ENCODE measurements at places on chromosomes 1 and 21.

DNA sequence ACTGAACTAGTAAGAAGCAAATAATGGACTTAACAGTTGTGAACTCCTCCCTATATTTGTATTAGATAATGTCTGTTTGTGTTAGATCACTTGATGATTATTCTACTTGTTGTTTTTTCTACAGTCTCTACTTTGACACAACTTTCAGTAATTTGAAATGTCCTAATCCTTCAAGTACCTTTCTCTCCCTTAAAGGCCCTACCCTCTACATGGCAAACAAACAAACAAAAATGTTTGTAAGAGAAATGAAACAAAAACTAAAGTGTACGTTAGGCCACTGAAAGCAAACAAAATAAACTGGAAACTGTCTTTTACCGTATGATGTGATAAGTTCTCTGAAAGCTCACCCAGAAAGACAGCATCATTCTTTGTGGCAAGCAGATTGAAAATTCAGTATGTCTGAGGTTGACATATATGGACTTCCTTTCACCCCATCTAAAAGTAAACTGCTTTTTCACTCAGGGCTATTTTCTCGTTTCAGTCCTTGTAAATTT, 255.9 kb upstream of the SNX7 start:
- peaks cover 3% of the 10 kb centered on the region for H3K27me3 ChIP-seq
- H3K4me1 ChIP-seq, result peaks cover 45% of the 10 kb centered on the region
- peak overlapping the region; percentile 50 for H3K27ac ChIP-seq
- no peak for DNase-seq
- no peaks in the 10 kb centered on the region for H3K36me3 ChIP-seq
- H3K4me3 ChIP-seq, result peak overlapping the region; percentile 67

GRCh38 chr21:33208534-33208933, 21.2 kb upstream of the IFNAR2 start:
- peaks cover 19% of the 10 kb centered on the region for H3K36me3 ChIP-seq
- H3K4me3 ChIP-seq, result no peak overlapping the region
- no peaks in the 10 kb centered on the region for H3K27me3 ChIP-seq
- H3K27ac ChIP-seq, result no peak overlapping the region
- DNase-seq, result no peak

- H3K36me3 ChIP-seq, result no peaks in the 10 kb centered on the region
- no peak overlapping the region for H3K27ac ChIP-seq
- no peak for DNase-seq
Observed at GRCh38 chr1:61090546-61091202, 8.3 kb downstream of the NFIA start.

DNA sequence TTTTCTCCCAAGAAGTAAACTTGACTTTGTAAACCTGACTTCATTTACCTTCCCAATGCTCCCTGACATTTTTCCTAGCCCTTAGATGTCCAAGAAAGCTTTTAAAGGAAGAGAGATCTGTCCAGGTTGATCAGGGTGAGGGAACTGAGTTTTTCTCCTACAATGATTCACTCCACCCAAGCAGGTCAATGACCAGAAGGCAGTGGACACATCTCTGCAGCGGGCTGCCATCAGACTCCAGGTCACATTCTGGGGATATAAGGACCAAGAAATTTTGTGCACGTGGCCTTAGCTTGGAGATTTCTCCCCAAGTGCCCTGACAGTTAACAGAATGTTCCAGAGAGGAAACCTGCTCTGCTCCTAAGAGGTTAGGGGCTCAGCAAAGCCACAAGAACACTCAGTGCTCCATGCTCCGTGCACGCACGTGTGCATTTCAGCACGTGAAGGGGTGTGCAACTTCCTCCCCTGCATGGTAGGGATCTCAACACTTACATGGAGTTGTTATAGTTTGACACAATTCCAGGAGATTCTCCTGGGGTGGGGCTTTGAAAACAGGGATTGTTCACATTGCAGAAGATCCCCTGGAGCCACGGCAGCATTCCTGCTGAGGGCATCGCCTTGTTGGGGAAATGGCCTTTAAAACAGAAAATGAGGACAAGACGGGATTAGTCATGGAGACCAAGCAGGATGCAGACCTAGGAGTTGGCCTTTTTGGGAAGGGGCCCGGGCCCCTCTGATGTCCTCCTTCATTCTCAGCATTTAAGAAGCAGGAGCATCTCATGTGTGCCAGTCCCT, 9.8 kb downstream of the ABCA4 start:
- H3K36me3 ChIP-seq, result no peaks in the 10 kb centered on the region
- H3K27ac ChIP-seq, result no peak overlapping the region
- H3K27me3 ChIP-seq, result peaks cover 28% of the 10 kb centered on the region
- H3K4me1 ChIP-seq, result peaks cover 3% of the 10 kb centered on the region
- H3K4me3 ChIP-seq, result no peak overlapping the region
- DNase-seq, result no peak

DNA sequence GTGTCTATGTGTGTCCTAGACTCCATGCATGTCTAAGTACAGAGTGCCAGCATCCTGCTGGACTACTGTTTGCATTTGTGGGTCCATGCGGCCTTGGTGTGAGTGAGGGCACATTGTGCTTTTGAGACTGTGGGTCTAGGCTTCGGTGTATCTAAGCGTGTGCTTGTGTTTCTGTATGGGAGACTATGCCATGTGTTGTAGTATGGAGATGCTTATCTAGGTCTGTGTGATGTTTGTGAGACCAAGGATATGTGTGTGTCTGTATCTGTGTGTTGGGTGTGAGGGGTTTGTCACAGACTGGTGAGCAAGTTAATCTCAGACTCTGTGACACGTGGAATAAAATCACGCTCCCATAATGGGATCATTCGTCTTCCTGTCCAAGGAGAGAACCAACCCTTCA, 14.5 kb downstream of the AHDC1 start:
- no peaks in the 10 kb centered on the region for H3K36me3 ChIP-seq
- no peaks in the 10 kb centered on the region for H3K27me3 ChIP-seq
- no peak overlapping the region for H3K27ac ChIP-seq

GRCh38 chr21:35697321-35697808, 363.0 kb downstream of the SETD4 start:
- H3K4me1 ChIP-seq, result no peaks in the 10 kb centered on the region
- H3K4me3 ChIP-seq, result no peak overlapping the region
- no peak overlapping the region for H3K27ac ChIP-seq
- H3K36me3 ChIP-seq, result no peaks in the 10 kb centered on the region
- H3K27me3 ChIP-seq, result peaks cover 23% of the 10 kb centered on the region

GRCh38 chr1:119752592-119752991, 16.1 kb downstream of the HMGCS2 start:
- H3K27me3 ChIP-seq, result peaks cover 50% of the 10 kb centered on the region
- no peak for DNase-seq
- no peak overlapping the region for H3K4me3 ChIP-seq
- H3K36me3 ChIP-seq, result no peaks in the 10 kb centered on the region
- H3K27ac ChIP-seq, result no peak overlapping the region
- peaks cover 5% of the 10 kb centered on the region for H3K4me1 ChIP-seq
